ENCODE measurements at places on chromosomes 12 and 14.

- no peak for DNase-seq
Measured at GRCh38 chr14:36021030-36021422, 155.5 kb downstream of the PTCSC3 start.

DNA sequence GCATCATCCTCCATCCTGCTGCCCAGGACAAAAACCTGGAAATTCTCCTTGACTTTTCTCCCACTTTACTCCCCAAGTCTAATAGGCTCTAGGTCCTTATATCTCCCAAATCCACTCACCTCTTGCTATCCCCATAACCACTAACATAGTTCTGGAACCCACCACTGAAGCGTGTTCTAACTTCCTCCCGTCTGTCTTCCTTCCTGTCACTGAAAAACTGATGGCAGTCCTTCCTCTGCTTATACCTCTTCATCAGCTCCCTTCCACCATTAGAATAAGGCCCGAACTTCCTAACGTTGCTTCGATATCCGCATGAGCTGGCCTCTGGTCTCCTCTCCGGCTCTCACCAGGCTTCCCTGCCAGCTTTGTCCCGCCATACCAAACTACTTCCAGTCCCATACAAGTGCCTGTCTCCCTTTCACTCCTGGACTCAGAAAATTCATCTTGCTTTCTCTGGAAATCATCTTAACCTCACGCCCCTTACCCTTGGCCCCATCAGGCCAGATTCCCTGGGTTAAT is 63.0 kb upstream of the BCL2L14 start:
- DNase-seq: no peak

- no peak for DNase-seq
Measured at GRCh38 chr12:119710374-119710964, 42.5 kb downstream of the PRKAB1 start.

DNA sequence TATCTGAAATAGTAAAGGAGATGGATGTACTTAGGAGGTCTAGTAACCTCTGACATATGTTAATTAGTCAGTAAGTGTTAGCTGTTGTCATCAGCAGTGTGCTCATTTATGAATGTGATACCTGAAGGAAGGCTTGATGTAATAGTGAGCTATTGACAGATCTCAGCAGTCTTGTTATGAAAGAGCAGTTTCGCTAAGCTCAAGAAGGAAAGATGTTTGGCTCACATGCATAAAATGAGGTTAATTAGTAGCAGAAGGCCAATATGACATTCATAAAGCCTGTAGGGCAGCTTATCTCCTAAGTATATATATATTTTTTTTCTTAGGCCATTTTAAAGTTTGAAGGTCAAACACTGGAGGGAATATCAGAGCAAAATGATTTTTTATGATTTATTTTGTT is 2.8 kb downstream of the FAM234B start:
- no peak for DNase-seq

- no peak for DNase-seq
Measured at GRCh38 chr12:98449584-98449983, 65.8 kb upstream of the TMPO start.

DNA sequence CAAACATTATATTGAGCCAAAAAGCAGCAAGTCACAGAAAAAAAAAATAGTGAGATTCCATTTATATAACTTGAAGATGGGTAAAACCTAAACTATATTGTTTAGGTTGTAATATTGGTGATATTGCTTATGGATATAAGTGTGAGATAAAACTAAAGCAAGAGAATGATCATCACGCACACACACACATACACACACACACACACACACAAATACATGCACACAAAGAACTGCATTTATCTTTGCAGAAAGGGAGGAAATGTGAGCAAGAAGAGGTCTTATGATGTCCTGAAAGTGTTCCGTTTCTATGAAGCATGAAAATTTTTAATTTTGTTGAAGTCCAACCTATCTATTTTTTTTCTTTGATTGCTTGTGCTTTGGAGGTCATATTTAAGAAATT is 16.4 kb upstream of the AMN1 start:
- no peak for DNase-seq

DNA sequence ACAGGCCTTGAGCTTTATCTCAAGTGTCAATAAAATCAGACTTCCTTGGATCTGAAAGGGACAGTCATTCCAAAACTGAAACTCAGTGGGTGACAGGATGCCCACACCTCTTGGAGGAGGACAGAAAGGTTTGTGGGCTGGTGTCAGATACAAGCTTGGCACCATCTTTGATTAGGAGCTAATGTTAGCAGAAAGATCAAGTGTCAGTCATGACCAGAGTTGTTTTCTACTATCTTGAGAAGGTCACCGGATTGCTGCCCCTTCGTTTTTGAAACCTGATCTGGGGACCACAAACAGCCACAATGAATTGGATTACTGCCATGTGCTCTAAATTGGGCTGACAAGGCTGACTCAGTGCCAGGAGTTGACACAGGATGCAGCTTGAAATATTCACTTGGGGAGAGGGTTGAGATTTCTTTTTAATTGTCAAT is 88.3 kb downstream of the OTOGL start:
- DNase-seq: no peak

DNA sequence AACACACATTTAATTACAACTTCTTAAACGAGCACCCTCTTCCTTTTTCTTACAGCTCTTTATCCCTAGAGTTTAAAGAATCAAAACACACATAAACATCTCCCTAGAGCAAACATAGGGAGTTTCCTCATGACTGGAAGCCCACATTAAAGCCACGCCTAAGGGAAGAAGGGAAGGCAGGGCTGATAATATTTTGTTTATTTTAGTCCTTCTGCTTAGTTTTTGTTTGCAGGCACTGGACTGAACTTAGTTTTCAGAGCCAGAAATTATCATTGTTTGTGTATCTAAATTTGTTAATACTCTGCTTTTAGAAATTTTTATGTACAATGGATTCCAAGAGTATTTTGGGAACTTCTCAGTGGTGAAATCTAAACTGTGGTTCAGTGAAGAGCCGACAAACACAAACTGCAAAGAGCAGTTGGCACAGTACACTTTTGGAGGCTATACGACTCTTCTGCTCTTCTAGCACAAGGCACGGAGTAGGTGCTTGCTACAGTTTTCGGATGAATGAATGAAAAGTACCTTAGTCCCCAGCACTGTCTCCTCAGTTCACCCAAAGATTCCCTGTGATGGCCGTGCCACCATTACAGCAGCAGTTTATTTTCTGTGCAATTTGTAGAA is 17.6 kb upstream of the AMIGO2 start:
- DNase-seq: no peak

- no peak for DNase-seq
Measured at GRCh38 chr12:99039367-99040120, 394.5 kb downstream of the APAF1 start.

DNA sequence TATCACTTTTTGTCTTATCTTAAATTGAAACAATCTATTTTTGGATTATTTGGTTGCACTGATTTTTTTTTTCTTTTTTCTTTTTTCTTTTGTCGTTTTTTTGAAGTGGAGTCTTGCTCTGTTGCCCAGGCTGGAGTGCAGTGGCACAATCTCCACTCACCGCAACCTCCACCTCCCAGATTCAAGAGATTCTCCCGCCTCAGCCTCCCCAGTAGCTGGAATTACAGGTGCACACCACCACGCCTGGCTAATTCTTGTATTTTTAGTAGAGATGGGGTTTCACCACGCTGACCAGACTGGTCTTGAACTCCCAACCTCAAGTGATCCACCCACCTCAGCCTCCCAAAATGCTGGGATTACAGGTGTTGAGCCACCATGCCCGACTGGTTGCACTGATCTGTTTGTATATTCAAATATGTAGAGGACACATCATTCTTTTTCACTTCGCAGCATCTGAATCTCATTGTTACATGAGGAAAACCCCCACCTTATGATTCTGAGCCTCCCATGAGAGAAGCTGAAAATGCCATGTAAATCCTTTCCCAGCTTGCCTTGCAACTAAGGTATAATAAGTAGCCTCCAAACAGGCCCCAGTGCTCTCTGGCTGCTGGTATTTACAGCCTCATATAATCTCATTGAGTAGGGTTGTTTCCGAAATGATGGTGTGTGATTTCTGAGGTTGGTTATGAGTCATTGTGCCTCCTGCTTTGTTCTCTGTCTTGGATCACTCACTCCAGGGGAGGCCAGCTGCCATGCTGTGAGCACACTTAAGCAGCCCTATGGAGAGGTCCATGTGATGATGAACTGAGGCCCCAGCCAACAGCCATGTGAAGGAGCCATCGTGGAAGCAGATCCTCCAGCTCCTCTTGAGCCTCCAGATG is 5.2 kb upstream of the HSP90B1 start:
- DNase-seq: peak; percentile 57

All from stimulated activated CD4-positive, alpha-beta T cell treated with anti-CD3 and anti-CD28 coated beads, Interleukin-12 subunit alpha, Interleukin-12 subunit beta, amount 100 ng/mL, for 48 hours (primary cell).